ENCODE measurements at places on chromosomes 3 and 15. TPM values are rescaled to one million over a fixed set of nuclear protein-coding genes. Genes with fewer than 3 reads are reported as not detected.

- no peak for DNase-seq
Measured at GRCh38 chr3:105436687-105437086, 70.0 kb downstream of the ALCAM start.

GRCh38 chr3:66473692-66474091, 27.1 kb downstream of the LRIG1 start:
- no peak for DNase-seq

GRCh38 chr3:55597641-55598040, 110.5 kb upstream of the WNT5A start:
- no peak for DNase-seq

DNA sequence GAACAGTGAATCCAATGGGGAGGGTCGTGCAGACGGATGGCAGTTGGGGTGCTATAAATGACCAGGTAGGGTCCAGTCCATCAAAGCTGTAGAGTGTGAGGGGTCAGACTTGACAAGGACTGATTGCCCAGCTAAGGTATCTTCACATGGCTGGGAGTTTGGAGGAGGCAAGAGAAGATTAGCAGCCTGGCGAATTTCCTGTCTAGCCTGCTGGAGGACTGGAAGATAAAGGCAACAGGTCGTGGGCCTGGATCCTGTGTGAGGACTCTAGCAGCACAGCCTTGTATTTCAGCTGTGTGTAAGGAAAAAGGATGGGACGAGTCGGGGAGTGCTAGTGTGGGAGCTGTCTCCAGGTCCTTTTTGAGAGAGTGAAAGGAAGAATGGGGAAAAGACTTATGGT, 17.6 kb downstream of the CCR5AS start:
- no peak for DNase-seq

DNA sequence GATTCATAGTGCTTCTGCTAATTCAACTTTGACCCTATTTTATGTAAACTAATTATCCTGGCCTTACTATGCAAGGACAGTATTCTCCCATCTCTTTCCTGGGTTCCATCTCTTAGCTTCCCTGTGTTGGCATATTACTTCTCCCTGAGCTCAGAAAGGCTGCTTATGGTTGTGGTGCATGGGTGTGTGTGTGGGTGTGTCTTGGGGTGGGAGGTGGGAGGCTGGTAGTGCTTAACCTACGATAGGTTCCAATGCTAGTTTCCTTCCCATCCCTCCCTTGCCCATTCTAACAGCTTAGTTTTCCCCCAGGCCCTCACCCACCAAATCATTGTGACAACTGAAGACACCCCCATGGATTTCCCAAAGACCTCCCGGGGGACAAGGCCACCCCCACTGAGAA, 22.8 kb upstream of the ZBTB38 start:
- DNase-seq, result no peak

Gene ARHGEF3
- polyA plus RNA-seq, result 197 TPM

DNA sequence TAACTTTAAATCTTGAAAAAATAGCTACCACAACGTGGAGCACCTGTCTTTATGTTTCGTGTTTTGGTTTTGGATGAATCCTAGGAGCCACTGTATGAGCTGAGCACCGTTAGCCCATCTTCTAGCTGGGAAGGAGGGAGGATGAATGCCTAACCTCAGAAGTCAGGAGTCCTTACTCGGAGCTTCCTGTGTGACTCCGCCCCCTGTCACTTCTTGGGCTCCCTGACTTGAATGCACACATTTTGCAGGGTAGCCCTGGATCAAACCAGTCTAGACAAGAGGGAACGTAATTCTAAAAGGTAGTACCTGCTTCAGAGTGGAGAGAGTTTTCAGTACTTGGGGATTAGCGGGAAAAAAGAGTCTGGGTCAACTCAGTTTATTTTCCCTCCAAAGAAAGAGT, 5.3 kb downstream of the GABRA5 start:
- DNase-seq, result no peak

DNA sequence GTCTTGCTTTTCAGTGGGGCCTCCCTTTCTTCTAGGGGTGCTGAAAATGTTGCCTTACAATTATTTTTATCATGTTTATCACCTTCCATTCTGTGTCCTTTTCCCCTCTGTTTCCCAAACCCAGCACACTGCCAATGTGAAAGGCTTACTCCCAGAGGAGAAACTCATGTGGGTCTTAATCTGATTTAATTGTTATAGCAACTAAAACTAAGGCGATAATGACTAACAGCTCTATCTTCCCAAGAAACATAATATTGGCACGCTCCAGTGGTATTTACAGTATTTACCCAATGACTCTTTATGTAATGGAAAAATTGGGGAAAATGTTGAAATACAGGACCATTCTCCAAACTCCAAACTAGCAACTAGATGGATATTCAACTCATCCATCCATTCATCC, 58.4 kb downstream of the MESD start:
- no peak for DNase-seq

GRCh38 chr15:44308415-44308814, 19.9 kb downstream of the GOLM2 start:
- no peak for DNase-seq

DNA sequence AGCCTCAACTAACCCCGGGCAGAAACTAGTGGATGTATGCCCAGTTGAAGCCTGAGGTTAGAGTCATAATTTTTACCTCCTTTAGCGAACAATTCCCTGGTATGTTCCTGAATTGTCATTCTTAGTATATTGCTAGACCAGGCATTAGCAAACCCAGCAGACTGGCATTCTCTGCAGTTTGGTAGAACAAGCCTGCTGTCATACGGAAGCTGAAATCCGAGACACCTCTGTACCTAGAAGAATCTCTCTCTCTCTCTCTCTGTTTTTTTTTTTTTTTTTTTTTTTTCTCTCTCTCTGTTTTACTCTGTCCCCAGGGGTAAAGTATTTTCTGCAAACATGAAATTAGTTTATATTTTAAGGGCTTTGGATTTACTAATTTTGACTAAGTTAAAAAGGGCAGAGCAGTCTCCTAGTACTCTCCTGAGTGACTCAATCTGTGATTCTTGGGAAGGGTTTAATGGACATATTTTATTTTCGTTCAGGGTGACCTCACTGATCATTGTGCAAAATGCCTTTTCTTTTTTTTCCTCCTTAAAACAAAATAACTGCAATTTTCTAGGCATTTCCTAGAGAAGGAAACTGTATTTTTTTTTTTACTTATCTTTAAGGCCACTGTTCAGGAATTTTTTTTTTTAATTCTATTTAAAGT, 133.6 kb upstream of the ICE2 start:
- DNase-seq, result no peak

Gene MRPL46
- polyA plus RNA-seq, result 45.7 TPM

DNA sequence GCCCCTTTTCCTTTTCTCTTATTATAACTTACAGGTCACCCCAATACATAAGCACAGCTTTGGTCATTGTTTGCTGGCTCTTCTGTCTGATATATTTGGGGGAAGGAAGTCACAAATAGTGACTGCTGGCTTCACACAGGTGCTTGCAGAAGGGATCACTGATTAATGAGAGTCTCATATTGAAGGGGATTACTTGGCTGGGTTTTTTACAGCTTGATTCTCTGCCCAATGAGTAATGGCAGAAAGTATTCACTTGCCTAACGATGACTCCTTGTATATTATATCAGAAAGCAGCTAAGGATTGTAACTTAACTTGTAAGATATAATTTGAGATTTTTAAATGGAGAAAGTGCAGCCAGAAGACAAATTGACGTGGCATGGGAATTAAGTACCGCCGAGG, 119.3 kb upstream of the PFN2 start:
- DNase-seq, result no peak

GRCh38 chr3:35723480-35724097, 84.3 kb downstream of the ARPP21 start:
- no peak for DNase-seq

DNA sequence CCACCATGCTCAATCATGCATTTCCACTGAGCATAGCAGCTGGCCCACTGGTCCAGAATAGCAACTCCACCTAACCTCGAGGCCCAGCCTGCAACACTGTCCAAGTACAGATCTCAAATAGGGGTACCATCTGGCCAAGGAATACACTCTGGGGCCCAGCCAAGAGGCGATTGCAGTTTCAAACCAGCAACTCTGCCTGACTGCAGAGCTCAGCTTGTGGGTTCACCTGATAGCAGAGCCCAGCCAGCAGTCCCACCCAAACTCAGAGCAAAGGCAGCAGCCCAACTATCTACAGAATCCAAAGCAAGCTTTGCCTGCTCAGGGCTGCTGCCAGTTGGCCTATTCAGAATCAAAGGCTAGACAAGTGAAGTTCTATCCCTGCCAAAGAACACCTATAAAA, 30.5 kb downstream of the POLQ start:
- no peak for DNase-seq

Gene CDCP1
- polyA plus RNA-seq, result 2.0 TPM

GRCh38 chr3:71127844-71128243, 455.7 kb downstream of the FOXP1 start:
- DNase-seq, result no peak

Gene HEMK1
- 18.3 TPM for polyA plus RNA-seq

DNA sequence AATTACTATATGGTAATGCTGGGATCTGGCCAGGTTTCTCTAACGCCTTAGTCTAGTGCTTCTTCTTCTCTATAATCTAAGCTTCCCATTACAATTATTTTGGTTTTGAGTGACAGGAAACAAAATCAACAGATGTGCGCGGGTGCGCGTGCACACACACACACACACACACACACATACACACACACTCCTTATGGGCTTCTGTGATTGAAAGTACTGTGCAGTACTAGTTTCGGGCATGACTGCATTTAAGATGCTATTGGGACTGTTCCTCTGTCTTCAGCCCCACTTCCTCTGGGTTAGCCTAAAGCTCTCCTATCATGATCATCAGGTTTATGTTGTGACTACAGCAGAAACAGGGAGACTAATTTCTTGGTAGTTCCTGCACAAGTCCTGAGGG, 32.2 kb downstream of the EPHB1 start:
- DNase-seq, result no peak

GRCh38 chr3:128074851-128075521, 22.7 kb downstream of the SEC61A1 start:
- no peak for DNase-seq

Gene EFCC1
- 0.58 TPM for polyA plus RNA-seq

Gene MITF
- polyA plus RNA-seq, result 0.68 TPM

Gene SLC28A2
- not detected for polyA plus RNA-seq

GRCh38 chr3:184731786-184732537, 20.1 kb upstream of the MAGEF1 start:
- no peak for DNase-seq

Gene SLC22A14
- not detected for polyA plus RNA-seq

DNA sequence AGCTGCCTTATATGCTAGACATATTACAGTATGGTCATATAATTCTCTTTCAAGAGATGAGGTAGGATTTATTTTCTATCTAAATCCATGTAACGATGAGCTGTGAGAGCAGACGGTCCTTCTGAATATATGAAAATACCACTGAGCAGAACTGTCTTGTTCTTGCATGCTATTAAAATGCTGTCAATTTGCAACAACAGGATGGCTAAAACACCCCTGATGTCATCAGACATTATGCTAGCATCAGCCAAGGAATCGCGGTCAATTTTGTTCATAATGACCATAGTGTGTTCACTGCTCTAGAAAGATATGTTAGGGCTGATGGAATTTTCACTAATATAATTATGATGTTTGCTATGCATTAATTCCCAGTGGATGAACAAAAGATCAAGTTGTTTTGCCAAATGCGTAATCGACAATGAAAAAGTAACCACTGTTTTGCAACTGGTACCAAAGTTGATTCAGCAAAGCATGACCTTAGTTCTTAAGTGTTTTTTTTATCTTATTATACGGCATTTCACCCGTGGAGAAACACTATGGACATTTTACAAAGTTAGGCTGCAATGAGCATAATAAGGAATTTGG, 765.4 kb upstream of the NR2F2 start:
- DNase-seq, result no peak

DNA sequence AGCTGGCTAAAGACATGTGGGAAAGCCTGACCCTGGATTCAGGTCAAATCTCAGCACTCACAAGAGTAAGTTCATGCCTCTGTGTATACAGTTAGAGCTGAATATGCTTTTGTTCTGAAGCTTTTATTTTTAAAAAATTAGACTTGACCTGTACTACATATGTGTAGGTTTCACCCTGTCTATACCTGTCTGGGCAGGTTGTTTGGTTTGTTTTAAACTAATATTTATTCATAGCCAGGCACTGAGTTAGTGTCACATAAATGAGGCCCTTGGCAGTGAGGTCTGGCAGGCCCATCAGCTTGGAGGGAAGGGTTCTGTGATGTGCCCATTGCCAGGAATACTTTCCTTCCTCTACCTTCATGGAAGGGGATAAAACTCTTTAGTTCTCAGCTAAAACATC, 1.9 kb downstream of the DNAJA4 start:
- no peak for DNase-seq

DNA sequence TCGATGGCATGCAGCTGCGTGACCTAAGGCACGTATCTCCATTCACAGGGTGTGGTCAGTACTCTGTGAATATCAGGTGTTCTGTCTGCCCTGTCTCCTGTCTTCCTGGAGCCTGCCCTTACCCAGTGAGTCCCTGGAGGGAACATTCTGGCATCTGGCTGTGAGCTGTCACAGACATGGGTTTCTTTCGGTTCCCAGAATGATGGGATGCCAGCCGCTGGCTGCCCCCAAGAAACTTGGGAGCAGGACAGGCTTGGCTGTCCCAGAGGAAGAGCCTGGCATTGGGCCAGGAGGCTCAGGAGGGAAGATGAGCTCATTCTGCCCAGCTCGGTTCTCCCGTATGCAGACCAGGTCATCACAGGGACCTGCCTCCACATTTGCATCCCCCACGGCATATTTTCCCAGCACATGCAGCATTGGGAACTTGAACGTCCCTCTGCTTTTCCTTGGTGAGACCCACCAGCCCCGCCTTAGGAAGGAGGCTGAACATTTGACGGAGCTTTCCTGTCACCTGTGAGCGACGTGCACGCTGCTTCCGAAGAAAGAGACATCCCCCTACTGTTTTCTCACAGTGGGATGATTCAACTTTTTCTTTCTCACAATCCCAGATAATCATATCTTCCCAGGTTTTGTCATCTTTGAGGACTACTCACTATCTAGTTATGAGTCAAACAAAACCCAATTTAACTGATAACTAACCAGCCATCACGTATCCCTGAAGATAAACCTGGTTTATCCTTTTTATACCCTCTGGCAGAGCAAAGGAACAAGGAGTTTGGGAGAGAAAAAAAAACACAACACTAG, 22.0 kb upstream of the PGPEP1L start:
- DNase-seq, result no peak

- DNase-seq, result no peak
Measured at GRCh38 chr3:99351122-99351521, 287.3 kb upstream of the COL8A1 start.

DNA sequence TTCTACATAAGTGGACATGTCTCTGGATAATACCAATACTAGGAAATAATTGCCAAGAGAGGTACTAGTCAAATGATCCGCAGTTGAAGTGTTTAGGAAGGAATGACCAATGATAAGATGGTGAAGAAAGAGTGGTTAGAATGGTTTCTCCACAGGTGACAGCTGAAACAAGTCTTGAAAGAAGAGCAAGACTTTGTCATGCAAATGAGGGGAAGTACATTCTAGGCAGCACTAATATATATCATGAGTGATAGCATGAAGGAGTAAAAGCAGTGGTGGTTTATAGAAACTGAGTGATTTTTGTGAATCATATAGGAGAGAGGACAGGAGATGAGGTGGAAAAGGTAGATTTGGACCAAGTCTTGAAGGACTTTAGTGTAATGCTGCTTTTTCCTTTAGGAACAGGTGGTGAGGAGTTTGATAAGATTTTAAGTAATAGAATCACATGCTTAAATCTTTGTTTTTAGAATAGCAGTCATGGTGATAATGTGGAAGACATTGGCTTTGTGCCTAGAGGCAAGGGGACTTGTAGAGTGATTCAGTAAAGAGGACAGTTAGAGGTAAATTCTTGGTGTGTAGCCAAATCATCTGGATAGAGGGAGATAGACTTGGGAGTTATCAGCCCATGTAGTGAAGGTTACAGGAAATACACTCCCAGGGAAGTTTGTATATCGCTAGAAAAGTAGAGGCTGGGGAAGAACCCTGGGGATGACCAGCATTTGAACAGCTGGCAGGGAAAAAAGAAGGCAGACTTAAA, 31.9 kb downstream of the SLMAP start:
- no peak for DNase-seq

Gene SUSD5
- polyA plus RNA-seq, result not detected
